ENCODE measurements at places on chromosomes 3 and 15.
A peak's percentile ranks its signal among the peaks of the same experiment; 100 is the strongest.

DNA sequence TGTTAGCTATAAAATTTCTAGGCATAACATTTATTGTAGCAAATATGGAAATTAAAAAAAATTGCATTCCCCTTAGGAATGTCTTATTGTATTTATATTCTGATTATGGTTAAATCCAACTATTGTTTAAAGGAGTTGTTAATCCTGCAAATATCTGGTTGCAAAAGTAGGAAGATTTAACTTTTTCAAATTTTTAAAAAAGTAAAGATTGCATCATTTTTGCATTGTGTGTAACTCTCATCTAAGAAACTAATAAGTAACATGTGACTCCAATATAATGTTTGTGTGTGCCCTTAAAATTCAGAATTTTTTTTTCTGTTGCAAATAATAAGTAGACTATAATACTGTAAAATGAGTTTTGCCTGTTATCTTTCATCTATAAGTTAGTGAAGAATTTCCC is 204.1 kb upstream of the DPH6 start:
- no peak for DNase-seq

- no peak for DNase-seq
Observed at GRCh38 chr15:26805470-26805869, 32.6 kb upstream of the GABRB3 start.

DNA sequence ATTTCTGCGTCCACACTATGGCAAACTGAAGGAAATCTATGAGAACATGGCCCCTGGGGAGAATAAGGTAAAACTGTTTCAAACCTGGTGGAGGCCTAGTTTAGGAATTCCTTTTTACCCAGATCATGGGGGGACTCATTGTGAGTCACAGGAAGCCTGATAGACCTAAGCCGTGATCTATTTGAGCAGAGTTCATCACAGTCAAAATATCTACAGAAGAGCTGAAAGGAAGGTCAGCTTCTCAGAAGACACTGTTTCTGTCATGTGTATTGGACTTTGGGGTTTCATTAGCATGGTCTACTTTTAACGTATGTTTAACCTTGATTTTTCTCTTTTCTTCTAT is 1.3 kb downstream of the PSMD2 start:
- DNase-seq: no peak

DNA sequence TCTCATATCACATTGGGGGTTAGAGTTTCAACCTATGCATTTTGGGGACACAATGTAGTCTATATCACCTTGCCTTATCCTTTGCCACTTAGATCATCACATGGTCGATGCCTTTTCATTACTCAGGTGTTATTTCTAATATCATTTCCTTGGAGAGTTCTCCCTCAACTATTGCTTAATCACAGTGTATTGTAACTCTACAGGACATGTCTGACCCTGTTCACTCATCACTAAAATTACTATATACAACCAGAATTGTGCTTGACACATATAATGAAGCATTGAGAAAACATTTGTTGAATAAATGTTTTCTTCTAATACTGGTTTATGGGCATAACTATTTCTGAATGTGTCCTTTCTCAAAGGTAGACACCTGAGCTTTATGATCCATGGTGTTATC is 207.4 kb downstream of the EPHA6 start:
- DNase-seq: no peak

DNA sequence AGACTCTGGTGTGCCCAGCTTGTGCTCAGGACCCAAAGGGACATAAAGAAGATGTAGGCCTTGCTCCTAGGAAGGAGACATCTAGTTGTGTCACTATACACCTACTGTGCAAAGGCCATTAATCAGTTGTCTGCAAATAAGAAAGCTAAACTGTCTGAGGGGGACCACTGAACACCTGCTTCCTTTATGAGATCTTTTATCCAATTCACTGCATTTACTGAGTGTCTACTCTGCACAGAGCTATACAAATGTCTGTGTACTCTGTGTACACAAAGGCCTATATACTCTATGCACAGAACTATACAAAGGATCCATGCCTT is 124.8 kb downstream of the CTNNB1 start:
- no peak for DNase-seq

DNA sequence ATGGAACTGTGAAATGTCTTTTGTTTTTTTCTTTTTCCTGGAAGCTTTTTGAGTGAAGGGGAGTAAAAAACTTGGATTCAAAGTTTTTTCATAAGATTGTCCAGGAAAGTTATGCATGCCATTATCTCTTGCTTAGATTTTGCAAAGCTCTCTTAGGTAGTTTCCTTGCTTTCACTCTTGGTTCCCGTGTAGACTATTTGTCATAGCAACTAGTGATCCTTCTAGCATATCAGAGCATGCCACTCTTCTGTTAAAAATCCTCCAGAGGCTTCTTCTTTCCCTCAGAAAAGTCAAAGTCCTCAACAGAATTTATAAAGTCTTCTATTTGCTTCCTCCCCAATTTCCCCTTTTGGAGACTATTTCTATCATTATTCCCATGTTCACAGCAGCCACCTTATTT is 21.1 kb downstream of the GTF2E1 start:
- no peak for DNase-seq

GRCh38 chr3:143182866-143183664 is 63.5 kb downstream of the CHST2 start:
- no peak for DNase-seq

GRCh38 chr15:85963262-85963760 is 116.4 kb upstream of the AGBL1 start:
- DNase-seq: no peak

DNA sequence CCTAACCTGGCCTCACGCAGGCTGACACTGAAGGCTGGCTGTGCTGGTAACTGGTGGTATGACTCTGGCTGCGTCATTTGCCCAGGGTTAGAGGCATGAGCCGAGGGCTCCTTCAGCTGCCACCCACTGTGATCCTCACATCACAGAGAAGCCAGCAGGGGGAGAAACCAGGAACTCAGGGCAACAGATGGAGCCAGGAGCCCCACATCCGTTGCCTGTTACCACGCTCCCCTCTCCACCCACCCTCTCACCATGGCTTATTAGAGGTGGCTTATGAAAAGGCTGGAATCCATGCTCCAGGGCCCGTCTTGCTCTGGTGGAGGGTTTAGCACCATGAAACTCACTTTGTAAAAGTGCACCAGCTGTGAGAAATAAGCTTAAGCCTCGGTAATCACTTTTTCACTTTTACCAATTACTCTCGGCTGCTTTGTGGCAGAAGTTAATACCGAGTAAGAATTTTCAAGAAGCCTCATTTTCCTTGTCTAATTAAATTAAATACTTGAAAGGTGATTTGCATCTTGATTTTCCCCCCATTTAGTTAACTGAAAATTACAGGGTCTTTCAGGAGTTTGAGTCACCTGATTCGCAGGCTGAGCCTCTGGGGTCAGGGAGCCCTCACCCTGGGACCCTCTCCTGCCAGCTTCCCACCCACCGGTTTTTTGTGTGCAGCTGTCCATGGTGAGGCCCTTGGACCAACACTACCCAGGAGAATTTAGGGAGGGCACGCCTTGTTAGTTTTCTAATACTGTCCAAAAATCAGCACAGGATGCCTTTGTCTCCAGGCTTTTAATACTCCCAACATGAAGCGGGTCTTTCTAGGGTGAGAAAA is 60.9 kb downstream of the ASB7 start:
- peak; percentile 46 for DNase-seq

- DNase-seq: no peak
Observed at GRCh38 chr15:70530017-70530499, 233.3 kb downstream of the UACA start.

- DNase-seq: no peak
Observed at GRCh38 chr3:157793745-157794144, 290.5 kb upstream of the VEPH1 start.

GRCh38 chr3:194474675-194475074 is 12.1 kb downstream of the ATP13A3 start:
- DNase-seq: no peak

- no peak for DNase-seq
Observed at GRCh38 chr15:52350423-52350822, 54.8 kb upstream of the MYO5C start.

GRCh38 chr3:48433472-48434118 is 3.7 kb upstream of the PLXNB1 start:
- peak; percentile 73 for DNase-seq

DNA sequence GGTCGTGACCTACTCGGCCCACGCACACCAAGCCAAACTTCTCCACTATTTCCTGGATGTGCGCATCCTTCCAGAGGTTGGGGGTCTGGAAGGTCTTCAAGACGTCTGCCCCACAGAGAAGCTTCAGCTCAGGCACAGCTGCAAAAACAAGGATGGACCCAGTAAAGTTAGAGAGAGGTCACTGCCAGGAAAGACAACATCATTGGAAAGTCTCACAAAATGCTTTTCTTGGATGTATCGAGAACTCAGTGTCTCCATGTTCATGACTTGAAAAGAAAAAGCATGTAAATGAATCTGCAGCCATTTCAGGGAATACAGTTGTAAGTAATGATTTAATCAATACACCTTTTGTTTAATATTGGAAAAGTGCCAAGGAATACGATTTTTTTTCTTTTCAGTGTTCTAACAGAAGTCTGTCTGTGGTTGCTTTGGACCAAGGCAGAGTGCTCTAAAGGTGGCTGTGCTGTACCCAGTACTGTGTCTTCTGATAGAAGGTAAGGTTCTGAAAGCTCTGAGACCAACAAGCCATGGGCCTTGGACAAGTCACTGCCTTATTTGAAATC is 21.8 kb upstream of the RBP1 start:
- DNase-seq: no peak

GRCh38 chr3:95272166-95272565 is 1209.3 kb downstream of the NSUN3 start:
- no peak for DNase-seq

DNA sequence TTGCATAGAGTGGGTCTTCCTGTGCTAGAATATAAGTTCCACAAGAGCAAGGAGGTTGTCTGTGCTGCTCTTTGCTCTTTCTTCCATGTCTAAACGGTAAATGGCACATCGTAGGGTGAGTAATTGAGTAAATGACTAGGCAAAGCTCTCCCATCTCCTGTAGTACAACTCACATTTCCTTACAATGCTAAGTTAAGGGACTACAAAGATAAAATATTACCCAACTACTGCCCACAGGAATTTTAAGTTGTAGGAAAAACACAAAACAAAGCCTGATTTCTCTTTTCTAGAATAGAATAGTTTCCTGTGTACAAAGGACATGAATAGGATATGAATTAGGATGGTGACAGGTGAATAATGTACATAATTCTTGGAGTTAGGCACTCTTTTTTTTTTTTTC is 19.9 kb upstream of the LRIG1 start:
- DNase-seq: no peak

DNA sequence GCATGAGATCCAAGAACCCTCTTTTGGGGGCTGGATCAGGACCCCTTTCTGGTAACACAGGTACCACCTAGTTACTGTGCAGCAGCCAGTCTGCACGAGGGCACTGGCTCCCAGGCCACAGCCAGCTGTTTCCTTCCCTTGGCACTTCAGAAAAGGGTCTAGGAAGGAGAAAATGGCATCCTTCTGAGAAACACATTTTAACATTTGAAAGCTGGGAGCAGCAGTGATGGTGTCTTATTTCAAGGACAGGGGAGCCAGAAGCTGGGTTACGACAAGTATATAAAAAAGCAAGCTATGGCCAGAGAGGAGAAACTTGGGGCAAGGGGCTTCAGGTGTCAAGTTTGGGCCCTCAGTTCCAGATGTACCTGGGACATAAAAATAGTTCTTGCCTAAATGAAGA is 282.8 kb downstream of the CTNNB1 start:
- DNase-seq: no peak

GRCh38 chr3:4834403-4834866 is 144.8 kb upstream of the BHLHE40 start:
- no peak for DNase-seq

DNA sequence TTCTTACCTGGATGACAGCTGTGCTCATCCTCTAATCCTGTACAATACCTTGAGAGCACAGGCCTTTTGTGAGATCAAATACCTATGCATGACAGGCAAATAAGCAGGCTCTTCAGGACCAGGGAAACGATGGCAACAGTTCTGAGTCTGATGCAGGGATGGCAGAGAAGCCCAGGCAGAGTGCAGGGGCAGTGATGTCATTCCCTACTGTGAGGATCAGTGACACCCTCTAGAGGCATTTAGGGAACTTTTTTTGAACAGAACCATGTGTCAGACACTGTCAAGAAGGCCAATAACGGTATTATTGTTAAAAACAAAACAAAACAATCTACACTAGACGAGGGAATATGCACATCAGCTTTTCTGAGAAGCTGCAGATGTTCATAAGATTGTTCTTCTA is 314.8 kb upstream of the CTDSPL start:
- peak; percentile 79 for DNase-seq

DNA sequence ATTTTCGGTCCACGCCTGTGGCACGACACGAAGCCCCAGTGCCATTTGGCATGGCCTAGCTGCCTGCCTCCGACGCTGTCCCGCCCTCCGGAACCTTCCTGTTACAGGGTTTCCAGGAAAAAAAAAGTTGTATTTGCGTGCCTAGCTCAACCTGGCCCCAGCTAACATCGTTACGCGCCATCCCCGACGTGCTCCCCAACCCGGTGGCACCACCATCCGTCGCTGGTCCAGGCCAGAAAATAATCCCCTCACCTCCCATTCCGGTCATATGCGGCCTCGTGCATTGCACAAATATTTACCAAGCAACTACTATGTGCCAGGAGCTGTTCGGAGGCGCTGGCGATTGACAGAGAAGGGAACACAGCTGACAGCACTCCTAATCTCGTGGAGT is 1.4 kb upstream of the CYP1A1 start:
- DNase-seq: no peak

GRCh38 chr15:44471885-44472455 is 44.5 kb downstream of the CTDSPL2 start:
- no peak for DNase-seq

- DNase-seq: no peak
Observed at GRCh38 chr3:133474251-133474801, 74.5 kb downstream of the BFSP2 start.

- DNase-seq: no peak
Observed at GRCh38 chr3:27758083-27758482, 36.0 kb upstream of the EOMES start.

DNA sequence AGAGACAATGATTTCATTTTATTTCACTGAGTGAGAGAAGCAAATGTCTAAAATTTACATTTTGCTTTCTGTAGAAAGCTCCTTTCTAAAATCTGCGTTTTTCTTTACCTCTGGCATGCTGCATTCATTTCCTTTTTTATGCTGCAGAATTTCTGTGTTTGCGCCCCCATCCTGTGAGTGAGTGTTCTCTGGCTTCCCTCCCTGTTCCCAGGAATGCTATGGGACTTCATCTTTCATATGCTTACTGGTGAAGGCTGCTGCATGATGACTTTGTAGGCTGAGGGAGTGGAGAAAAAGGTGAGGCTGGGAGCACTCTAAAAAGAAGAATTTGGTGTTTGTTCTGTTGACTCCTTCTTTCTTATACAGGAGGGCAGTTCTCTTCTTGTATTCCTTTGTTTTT is 7.7 kb upstream of the TMC3 start:
- DNase-seq: no peak
